Adrenal gland (tissue), 19 donors: ENCODE measurements at places on chromosomes 3 and 15. TPM values are rescaled to one million over a fixed set of nuclear protein-coding genes. Genes with fewer than 3 reads are reported as not detected.

GRCh38 chr3:123044981-123045763 lies 17.6 kb upstream of the SEMA5B start:
- DNase-seq = no peak

DNA sequence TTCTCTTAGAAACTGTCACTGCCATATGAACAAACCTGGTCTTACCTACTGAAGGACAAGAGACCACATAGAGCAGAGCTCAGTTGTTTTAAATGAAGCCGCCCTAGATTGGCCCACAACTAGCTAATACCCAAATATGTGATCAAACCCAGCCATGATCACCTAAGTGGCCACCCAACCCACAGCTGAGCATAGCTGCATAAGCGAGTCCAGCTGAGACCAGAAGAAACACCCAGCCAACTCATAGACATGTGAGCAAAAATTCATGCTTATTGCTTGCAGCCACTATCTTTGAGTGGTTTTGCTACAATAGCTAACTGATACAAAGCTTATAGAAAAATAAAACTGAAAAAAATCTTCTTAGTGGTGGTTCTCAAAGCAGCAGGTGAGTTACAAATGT lies 124.3 kb upstream of the CPNE4 start:
- DNase-seq = no peak

DNA sequence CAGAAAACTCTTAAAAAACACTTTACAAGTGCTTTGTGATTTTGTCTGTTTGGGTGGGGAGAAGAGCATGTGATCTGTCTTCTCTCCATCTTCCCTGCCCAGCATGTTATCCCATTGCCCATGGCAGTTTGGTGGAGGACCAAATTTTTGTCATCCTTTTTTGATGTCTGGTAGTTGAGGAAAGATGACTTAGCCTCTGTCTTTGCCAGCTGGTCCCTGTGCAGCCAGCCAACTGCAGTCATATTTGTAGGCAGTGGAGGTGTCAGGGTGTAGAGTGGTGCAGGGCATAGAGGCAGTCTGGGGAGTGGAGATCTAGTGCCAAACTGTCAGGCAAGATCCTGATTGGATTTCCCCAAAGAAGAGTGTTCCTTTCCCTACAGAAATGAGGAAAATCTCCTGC lies 40.7 kb downstream of the GASK1A start:
- no peak for DNase-seq

DNA sequence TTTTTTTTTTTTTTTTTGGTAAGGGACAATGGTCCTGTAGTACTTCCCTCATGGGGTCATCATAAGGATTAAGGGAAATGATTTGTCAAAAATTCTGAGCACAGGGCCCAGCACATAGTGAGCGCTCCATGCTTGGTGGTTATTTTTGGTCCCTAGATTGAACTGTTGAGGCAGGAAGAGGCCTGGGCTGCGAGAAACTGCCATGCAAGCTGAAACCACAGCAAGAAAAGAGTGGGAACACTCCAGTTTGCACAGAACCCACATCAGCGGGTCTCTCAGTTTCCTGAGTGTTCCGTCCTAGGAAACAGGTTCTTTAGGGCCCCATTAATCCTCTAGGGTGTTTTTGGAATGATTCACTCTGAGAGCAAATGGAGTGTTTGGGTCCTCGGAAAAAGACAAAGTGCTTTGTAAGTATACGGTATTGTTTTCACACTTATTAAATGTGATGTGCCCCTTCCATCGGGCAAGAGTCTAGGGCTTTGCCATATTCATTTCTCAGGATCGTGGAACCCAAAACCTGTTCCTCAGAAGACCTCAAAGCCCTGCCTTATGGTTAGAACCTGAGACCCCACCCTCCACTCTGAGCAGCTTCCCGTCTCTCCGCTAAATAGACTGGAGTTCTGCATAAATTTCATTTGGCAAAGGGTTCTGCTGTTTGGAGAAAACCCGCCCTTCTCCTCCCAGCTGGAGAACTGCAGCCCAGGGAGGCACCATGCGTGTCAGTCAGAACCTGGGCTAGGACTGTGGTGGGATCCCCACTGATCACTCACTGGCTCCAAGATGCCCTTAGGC lies 60.4 kb downstream of the SPSB4 start:
- DNase-seq = no peak

DNA sequence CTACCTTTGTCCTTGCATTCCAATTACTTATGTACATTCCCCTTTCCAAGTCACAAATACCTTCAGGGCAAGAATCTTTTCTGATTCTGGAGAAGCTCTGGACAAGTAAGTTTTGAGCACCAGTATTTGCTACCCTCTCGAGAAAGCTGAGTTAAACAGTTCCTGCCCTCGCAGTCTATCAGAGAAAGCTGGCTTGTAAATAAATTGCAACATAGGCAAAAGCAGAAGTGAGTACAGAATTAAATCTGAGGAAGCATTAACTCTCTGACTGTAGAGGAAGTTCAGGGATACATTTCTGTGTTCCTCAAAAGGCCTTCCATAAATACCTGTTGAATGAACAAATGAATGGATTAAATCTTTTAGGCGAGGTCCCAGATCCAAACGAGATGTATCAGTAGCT lies 1.2 kb downstream of the OSBPL11 start:
- no peak for DNase-seq

- DNase-seq = peak; percentile 45
Measured at GRCh38 chr3:101849714-101850245, 466 bp downstream of the NFKBIZ start.

GRCh38 chr3:174125267-174125824 lies 727.8 kb downstream of the NLGN1 start:
- DNase-seq = no peak

- DNase-seq = peak; percentile 55
Measured at GRCh38 chr15:59492389-59493377, 54.7 kb downstream of the FAM81A start.

- no peak for DNase-seq
Measured at GRCh38 chr3:3927965-3928364, 128.7 kb downstream of the LRRN1 start.

DNA sequence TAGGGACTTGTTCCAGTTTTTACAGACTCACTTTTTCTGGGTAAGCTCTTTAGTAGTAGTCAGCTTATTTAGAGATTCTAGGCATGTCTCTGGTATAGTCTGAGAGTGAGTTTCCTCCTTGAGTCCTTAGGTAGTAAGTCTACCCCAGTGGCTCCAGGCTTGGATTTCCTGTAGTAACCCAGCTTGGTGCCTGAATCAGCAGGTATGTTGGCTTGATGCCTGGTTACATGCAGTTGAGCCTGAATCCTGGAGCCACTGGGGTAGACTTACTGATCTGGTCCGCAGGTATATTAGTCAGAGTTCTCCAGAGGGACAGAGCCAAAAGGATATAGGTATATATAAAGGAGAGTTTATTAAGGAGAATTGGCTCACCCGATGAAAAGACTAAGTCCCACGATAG lies 85.8 kb upstream of the RBMS3 start:
- DNase-seq = no peak

DNA sequence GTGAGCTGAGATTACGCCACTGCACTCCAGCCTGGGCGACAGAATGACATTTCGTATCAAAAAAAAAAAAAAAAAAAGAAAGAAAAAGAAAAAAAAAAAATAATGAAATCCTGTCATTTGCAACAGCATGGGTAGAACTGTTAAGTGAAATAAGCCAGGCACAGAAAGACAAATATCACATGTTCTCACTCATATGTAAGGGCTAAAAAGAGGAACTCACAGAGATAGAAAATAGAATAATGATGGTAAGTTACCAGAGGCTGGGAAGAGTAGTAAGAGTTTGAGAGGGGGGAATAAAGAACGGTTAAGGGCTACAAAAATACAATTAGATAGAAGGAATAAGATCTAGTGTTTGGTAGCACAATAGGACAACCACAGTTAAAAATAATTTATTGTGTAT lies 19.7 kb downstream of the DENND6A start:
- DNase-seq = no peak

DNA sequence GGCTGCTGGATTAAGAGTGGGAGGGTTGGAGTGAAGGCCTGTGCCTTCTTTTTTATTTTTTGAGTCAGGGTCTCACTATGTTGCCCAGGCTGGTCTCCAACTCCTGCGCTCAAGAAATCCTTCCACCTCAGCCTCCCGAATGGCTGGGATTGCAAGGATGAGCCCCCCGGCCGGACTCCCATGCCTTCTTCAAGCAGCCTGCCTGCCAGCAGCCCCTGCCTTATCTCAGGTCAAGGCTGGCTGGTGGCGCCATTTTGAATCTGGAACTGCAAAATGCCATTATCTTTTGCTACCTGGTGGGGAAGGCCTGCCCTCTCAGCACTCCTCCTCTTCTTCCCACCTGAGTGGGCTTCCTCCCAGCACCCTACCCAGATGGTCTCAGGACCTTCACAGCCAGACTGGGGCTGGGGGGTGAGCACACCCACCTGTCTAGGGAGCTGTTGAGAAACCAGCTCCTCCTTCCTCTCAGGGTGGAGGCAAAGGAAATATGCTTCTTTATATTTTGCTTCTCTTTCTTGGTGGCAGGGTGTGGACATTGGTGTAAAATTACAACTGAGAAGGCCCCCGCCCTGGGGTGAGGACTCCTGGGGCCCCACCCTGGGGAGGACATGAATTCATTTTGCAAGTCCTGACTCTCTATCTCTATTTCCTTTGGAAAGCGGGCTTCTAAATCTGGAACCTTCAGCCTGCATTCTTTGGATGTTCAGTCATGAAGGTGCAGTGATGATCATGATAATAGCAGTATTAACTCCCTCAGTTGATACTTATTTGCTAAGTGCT lies 7.7 kb upstream of the FLNB start:
- no peak for DNase-seq

GRCh38 chr3:184154885-184155643 lies at the start of gene DVL3:
TSS of gene DVL3 (plus strand) at chr3:184155377. CDS start at chr3:184155636, 259 bp downstream.
- DNase-seq = peak; percentile 69

- no peak for DNase-seq
Measured at GRCh38 chr3:9689757-9690156, 13.9 kb upstream of the CPNE9 start.

DNA sequence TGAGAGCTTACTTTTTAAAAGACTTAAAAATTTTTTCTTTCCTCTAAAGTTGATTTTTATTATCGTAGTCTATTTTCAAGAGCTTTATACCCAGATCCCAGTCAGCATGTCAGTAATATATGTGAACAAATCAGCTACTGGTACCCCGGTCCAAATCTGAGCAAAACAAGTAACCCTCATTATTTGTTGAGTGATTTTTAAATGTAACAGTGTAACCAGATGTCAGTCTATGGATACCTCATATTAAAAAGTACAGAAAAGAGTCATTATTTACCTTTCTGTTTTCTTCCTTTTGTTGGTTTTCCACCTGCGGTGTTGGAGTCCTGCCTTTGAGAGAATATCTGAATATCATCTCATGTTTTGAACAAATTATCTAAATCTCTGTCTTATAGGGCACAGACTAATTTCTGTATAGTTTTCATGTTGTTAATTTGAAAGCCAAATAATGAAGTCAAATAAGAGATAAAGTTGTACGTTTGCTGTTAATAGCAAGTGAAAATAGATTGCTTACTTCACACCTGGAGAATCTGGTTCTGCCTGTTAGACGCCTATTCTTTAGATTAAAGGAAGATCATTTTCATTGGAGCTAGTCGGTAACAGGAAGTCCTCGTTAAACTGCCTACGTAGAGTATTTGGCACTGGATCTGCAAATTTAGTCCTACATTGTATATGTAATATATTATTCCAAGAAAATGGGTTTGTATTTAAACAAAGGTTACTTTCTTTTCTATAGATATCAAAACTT lies at the start of gene STX19:
TSS of gene STX19 (minus strand) at position 505 of the 745 bp plus-strand sequence. CDS start 13,328 bp downstream, outside the sequence.
- no peak for DNase-seq

DNA sequence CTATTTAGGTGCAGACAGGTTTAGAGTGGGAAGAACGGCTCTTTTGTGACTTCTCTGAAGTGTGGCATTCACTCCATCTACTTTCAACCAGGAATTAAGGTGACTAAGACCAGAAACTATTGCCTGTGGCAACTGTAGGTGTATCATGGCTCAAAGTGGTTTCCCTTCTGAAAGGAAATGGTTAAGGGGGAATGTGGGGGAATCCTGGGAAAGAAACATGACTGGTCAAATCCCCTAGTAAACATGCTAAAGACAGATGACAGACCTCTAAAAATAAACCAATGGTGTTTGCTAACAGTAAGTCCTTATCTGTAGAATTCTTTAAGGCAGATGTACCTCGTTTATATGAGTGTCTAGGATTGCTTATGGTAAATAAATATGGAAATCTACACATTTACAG lies 56.9 kb downstream of the MEGF11 start:
- no peak for DNase-seq

- no peak for DNase-seq
Measured at GRCh38 chr3:129429602-129430001, 1.2 kb upstream of the EFCAB12 start.

- no peak for DNase-seq
Measured at GRCh38 chr3:13401149-13401548, 19.0 kb downstream of the NUP210 start.

- DNase-seq = no peak
Measured at GRCh38 chr3:138371070-138371965, 22.9 kb downstream of the MRAS start.

- no peak for DNase-seq
Measured at GRCh38 chr3:33318710-33319380, 41.6 kb downstream of the FBXL2 start.

Gene CHL1
- 2.4 TPM for polyA plus RNA-seq

Gene LXN
- 42.0 TPM for polyA plus RNA-seq

Gene LRRC31
- polyA plus RNA-seq = not detected

Gene EID1
- polyA plus RNA-seq = 148 TPM

Gene UBL7
- 46.1 TPM for polyA plus RNA-seq
